ENCODE measurements at places on chromosomes 7 and 10. TPM values are rescaled to one million over a fixed set of nuclear protein-coding genes. Genes with fewer than 3 reads are reported as not detected.

The CALU gene
- total RNA-seq, result 538 TPM

The SRGN gene
- 363 TPM for total RNA-seq

The INHBA gene
- 4.1 TPM for total RNA-seq

The LRRD1 gene
- 0.17 TPM for total RNA-seq

The FAM25C gene
- not detected for total RNA-seq

The AKR1B15 gene
- not detected for total RNA-seq

DNA sequence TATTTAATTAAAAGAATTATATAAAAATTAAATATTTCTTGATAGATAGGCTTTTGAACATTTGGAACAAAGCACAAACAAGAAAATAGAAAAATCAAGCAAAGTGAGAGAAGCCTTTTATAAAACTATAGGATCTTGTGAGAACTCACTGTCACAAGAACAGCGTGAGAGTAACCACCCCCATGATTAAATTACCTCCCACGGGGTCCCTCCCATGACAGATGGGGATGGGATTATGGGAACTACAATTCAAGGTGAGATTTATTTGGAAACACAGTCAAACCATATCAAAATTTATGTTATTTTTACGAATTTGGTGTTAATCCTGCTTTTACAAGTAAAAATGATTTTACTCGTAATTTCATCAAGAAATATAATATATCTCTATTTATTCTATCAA, 1136.1 kb upstream of the POT1 start:
- DNase-seq, result no peak
- H3K27me3 ChIP-seq, result no peaks in the 10 kb centered on the region
- no peaks in the 10 kb centered on the region for H3K4me1 ChIP-seq
- H3K4me3 ChIP-seq, result no peak overlapping the region

DNA sequence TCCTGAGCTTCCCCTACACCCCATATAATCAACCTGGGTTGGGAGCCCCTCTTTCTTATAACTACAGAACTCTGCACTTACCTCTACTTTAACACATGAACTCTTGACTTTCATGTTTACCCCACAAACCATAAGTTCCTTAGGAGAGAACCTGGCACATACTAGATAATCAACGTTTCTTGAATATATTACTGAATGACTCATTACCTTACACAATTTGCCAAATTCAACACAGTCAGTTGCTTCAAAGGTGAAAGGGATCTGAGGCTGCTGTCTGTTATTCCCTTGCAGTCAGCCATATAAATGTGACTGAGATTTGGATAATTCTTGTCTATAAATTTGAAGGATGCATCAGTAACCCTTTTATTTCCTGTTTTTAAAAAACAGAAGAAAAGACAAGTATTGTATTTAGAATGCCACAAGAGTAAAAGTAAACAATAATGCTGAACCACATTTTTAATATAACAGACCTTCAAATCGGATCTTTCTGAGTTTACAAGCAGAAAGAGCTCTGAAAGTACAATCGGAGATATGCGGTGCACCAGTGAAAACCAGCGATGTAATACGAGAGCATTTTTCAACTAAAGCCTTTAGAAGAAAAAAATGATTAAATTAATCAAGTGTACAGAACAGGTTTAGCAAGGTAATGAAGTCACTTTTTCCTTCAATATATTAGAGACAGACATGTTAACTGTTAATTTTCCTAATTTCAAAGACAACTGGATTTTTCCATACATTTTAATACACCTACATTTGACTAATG, 29.5 kb upstream of the LRRC17 start:
- H3K27me3 ChIP-seq, result no peaks in the 10 kb centered on the region
- DNase-seq, result peak; percentile 87
- no peak overlapping the region for H3K4me3 ChIP-seq
- H3K4me1 ChIP-seq, result no peaks in the 10 kb centered on the region
- no peaks in the 10 kb centered on the region for H3K36me3 ChIP-seq

GRCh38 chr7:66047426-66047825, 28.2 kb upstream of the ASL start:
- H3K4me1 ChIP-seq, result peaks cover 15% of the 10 kb centered on the region
- H3K4me3 ChIP-seq, result no peak overlapping the region
- peak; percentile 97 for DNase-seq
- H3K27me3 ChIP-seq, result no peaks in the 10 kb centered on the region

GRCh38 chr7:112448381-112448780, 1.9 kb upstream of the IFRD1 start:
- no peak overlapping the region for H3K4me3 ChIP-seq
- DNase-seq, result no peak
- peaks cover 7% of the 10 kb centered on the region for H3K4me1 ChIP-seq
- H3K27me3 ChIP-seq, result no peaks in the 10 kb centered on the region

- H3K27ac ChIP-seq, result no peak overlapping the region
- H3K4me1 ChIP-seq, result no peaks in the 10 kb centered on the region
- no peak overlapping the region for H3K4me3 ChIP-seq
- no peaks in the 10 kb centered on the region for H3K36me3 ChIP-seq
- H3K27me3 ChIP-seq, result no peaks in the 10 kb centered on the region
Measured at GRCh38 chr10:1736144-1736971, 967 bp downstream of the ADARB2 start.

GRCh38 chr7:43619213-43620012, 36.5 kb downstream of the STK17A start:
- no peaks in the 10 kb centered on the region for H3K4me1 ChIP-seq
- peaks cover 10% of the 10 kb centered on the region for H3K36me3 ChIP-seq
- DNase-seq, result no peak
- no peak overlapping the region for H3K27ac ChIP-seq
- no peak overlapping the region for H3K4me3 ChIP-seq

All from fibroblast of lung (primary cell).